HS-5 (cell line): ENCODE measurements at places on chromosomes 7 and 10.

- no peak for DNase-seq
These were observed 4.4 kb upstream of the MYL7 start for GRCh38 chr7:44145479-44145968.

GRCh38 chr10:104309980-104310978 lies 28.0 kb downstream of the ITPRIP start:
- DNase-seq = peak; percentile 76

- DNase-seq = no peak
These were observed 8.2 kb upstream of the FAS start for GRCh38 chr10:88982366-88982765.

DNA sequence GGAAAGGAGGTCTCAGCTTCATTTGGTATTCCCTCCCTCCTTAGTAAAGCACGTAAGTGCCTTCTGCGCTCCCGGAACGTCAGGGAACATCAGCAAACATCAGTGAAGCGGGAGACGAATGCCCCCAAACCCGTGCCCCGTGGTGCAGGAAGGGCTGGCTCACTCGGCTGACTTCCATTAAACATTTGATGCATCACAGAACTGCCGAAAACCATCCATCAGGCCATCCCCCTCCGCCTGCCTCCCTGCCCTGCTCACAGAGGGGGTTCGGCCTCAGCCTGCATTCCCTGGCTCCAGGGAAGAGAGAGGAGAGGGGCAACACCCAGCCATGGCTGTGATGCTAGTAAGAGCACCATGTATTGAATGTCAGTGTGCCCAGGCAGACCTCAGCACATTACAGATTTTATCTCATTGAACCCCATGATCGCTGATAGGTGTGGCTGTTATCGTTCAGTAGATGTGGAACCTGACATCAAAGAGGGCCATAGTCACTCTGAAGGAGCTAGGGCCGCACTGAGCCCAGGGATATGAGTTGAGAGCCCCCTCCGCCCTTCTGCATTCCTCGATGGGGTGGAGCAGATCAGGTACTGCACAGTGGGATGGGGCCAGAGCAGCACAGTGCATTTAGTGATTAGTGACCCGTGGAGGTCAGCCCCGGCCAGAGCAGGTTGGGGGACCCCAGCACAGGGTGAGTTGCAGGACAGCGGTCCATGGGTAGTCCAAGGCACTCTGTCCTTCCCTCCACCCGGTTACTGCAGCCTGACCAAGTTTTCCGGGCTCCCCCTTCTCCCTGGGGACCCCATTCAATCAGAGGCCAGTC lies 146.4 kb downstream of the RPS24 start:
- DNase-seq = no peak

DNA sequence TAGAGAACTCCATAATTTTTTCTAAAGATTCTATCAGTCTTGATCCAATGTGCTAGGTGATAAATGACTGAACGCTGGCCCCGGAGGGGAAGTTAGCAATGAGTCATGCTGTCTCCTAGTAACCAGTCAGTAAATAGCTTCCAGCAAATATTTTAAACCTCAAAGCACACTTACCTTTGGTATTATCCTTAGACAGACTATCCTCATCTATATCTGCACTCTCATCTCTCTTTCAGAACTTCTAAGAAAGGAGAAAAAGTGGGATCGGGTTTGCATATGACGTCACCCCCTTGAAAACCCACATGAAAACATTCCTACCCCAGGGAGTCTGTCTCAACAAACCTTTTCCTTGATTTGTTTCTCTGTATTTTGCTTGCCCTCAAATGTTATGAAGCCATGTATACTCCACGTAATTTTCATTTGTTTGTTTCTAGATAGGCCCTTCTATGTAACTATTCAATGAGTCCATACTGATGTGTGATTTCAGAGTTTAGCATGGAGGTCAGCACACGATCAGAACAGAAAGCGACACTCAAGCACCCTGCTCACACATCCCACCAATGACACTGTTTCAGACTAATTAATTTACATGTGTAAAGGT lies 174.9 kb upstream of the NRP1 start:
- DNase-seq = peak; percentile 26
